ENCODE measurements at places on chromosomes 7 and 10.

DNA sequence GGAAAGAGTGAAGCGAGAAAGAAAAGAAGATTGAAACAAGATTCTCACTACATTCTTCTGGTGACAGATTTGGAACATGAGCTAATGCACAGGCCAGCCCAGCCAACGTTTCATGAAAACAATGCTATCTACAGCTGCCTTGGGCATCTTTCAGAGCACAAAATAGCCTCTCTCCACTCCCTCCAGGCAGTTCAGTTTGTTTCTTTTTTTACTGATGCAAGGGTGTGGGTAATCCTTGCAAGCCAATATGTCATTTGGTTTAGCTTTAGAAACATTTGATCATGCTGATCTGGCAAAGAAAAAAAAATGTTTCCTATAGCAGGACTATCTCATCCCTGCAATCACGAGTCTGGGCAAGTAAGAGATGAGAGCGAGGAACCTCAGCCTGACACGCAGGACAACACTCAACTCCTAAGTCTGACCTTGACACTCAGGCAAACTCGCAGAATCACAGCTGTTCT is 35.9 kb downstream of the SVIL start:
- DNase-seq, result no peak

DNA sequence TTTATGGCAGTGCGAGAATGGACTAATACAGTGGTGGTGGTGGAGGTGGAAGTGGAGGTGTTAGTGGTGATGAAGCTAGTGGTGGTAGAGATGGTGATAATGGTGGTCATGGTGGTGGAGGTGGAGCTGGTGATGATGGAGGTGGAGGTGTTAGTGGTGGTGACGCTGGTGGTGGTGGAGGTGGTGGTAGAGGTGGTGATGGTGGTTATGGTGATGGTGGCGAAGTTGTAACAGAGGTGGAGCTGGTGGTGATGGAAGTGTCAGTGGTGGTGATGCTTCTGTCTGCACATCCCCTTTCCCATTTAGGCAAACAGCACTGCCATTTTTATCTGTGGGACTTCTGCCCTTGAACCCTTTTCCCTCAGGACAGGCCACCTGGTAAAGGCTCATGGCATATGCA is 7.4 kb upstream of the PTPRN2 start:
- DNase-seq, result peak; percentile 17

- no peak for DNase-seq
These were observed 32.2 kb downstream of the LSM5 start for GRCh38 chr7:32458025-32458424.

- DNase-seq, result no peak
These were observed 161.5 kb downstream of the WDR37 start for GRCh38 chr10:1217661-1218060.

DNA sequence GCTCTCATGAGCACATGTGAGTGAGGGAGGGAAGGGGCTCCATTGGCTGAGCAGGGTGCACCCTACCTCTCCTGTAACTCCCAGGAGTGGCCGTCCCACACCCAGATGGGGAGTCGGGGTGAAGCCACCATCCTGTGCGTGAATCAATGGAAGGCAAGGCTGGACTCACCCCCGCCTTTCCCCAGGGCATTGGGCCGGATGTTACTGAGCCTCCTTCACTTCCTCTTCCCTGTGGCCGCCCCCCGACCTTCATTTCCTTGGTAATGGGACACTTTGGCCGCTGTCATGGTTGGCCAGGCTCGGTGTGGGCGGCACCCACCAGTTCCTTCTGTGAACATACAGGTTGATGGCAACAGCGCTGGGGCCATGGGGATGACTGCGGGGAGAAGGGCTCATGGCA is 209.0 kb downstream of the MGMT start:
- DNase-seq, result no peak

DNA sequence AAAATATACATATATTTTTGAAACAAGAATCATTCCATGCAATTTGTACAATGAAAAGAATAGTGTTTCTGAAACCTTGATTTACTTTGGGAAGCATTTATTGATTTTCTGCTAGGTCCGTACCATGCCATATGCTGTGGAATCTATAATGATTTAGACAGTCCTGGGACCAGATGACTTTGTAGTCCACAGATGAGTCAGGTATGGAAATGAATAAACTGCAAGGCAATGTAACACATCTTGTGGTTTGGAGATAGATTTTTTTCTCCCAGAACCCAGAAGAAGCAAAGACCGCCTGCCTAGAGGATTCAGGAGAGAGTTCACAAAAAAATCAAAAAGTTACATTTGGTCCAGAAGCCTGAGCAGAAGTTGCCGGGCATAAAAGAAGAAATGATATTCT is 190.4 kb downstream of the GPR37 start:
- DNase-seq, result no peak

DNA sequence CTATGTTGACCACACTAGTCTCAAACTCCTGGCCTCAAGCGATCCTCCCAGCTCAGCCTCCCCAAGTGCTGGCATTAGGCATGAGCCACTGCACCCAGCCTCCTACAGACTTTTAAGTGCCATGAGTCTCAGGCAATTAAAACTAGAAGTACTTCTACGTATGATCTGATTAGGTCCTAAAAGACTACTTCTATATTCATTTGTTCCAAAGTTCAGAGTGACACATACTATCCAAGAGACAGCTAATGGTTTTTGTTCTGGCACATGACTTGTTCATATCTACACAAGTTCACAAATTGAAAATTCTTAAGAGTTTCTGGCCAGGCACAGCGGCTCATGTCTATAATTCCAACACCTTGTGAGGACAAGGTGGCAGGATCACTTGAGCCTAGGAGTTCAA is 11.7 kb downstream of the ARHGAP19 start:
- no peak for DNase-seq

- DNase-seq, result peak; percentile 47
These were observed 64.6 kb upstream of the STEAP1B start for GRCh38 chr7:22564511-22565045.

GRCh38 chr10:107083388-107084009 is 81.0 kb downstream of the SORCS1 start:
- no peak for DNase-seq

DNA sequence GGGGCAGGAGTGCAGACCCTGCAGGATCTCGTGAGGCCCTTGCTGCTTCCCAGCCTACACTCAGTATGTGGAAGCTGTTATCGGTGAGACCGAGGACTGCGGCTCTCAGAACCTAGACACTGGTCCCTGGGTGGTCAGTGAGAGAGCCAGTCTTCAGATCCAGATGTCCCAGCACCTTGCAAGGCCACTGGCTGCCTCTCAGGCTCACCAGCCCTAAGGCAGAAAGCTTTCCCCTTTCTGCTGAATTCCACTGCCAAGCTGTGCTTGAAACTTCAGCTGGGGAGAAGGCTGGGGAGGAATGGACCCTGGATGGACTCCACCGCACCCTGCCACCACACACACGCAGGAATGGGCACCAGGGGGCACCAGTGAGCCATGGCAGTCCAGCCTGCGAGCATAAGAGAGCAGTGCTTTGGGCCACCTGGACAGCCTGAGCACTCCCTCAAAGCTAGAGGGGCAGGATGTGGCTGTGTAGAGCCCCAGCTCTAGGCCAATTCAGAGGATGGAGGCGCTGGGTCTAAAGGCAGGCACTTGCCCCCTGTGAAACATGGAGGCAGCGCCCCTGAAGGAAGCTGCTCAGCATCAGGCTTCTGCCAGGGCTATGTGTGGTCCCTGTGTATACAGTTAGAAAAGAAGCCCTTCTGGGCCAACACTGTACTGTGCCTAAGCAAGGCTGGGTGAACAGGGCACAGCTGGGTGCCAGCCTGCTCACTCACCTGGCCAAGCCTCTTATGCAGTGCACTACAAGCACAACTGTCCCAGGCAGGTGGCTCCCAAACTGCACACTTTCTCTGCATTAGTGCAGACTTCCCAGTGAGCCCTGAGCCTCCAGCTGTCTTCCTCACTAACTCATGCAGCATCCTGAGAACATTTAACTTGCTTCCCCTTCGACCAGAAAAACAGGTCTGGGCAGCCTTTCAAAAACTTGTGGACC is 21.6 kb downstream of the TMEM72 start:
- DNase-seq, result peak; percentile 86

- DNase-seq, result no peak
These were observed 63.0 kb upstream of the FZD8 start for GRCh38 chr10:35705051-35705450.

GRCh38 chr7:1961701-1962276 is 271.0 kb downstream of the MAD1L1 start:
- DNase-seq, result no peak

GRCh38 chr10:97659589-97659988 is 19.1 kb downstream of the PI4K2A start:
- DNase-seq, result no peak

DNA sequence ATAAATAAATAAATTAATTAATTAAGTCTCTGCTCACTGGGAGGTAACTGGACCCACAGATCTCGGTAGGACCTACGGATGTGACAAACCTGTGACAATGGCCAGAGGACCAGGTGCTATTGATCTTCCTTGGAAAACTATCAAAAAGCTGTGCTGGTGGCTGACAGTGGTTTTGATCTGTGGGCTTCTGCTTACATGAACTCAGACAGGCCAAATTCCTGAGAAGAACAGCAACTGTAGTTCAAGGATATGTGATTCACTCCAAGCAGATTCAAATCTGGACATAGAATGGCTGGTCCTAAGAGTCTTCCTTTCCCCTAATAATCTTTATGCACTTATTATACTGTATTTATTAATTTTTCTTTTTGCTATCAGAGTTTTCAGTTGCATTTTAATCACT is 80.0 kb downstream of the ATXN7L1 start:
- no peak for DNase-seq

DNA sequence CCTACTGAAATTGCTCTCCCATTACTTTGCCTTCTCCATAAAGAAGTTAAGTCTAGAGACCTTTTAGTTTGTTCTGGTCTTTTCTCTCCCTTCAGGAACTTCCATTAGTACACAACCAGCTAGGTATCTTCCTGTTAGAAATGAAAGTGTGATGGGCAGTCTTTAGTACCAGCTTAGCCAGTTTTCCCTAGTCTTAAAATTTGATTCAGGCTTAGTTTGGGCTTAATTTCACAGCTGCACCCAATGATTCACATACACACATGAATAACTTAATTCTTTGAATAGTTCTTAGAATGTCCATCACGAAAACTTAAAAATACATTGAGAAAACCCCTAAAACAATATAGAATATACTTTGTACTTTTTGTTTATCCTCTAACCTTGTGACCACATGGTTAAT is 2.4 kb upstream of the PPP1R9A start:
- no peak for DNase-seq

DNA sequence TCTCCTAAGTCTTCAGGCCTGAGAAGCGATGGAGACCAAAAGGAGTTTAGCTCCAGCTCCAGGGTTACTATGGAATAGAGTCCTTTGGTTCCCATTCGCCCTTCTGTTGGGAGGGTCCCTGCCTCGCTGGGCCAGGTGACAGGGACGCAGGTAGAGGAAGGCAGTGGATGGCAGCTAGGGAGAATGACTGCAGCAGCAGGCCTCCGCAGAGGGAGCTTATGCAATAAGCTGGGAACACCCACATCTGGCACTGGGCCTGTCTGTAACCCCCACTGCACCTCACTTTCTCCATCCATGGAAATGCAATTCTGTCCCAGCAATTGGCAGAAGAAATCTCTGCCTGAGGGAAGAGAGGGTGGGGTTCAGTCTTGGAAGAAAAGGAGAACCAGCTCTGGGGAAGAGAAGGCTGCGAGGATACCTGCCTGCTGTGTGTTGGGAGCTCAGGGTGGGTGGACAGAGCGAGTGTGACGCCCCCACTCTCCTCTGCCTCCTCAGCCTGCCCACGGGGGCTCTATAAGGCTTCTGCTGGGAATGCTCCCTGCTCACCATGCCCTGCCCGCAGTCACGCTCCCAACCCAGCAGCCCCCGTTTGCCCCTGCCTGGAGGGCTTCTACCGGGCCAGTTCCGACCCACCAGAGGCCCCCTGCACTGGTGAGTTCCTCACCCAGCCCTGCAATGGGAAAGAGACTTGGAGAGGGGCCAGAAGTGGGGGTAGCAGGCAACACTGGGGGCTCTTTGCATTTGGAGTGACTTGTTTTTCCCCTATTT is 10.3 kb downstream of the EPHB6 start:
- DNase-seq, result no peak

- DNase-seq, result no peak
These were observed 240.0 kb downstream of the REEP3 start for GRCh38 chr10:63761243-63761642.

GRCh38 chr7:14902589-14903067 is at the start of gene DGKB:
TSS of gene DGKB (minus strand) at chr7:14902751.
- DNase-seq, result peak; percentile 14

GRCh38 chr10:44030738-44031137 is 354.2 kb downstream of the CXCL12 start:
- no peak for DNase-seq

DNA sequence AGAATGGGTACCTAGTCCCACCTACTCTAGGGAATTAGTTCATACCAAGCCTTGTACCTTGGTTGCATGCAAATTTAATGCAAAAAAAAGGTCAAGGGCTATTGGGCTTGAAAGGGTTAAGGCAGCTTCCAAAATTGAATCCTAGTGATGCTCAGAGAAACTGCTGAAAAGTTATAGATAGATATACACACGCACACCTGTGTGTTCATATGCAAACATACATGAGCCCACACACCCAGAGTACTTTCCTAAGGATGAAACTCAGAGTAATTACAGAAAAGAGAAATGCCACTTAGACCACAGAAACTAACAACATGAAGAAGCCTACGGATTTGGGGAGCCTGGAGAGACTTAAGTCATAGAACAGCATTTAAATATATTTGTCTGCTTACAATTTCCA is 1.5 kb downstream of the SLC25A13 start:
- peak; percentile 20 for DNase-seq

- no peak for DNase-seq
These were observed 109.4 kb downstream of the RELN start for GRCh38 chr7:103879928-103880600.

- no peak for DNase-seq
These were observed 205.6 kb downstream of the FOXP2 start for GRCh38 chr7:114620208-114620607.

- no peak for DNase-seq
These were observed 30.9 kb upstream of the TNRC18 start for GRCh38 chr7:5454485-5454884.

DNA sequence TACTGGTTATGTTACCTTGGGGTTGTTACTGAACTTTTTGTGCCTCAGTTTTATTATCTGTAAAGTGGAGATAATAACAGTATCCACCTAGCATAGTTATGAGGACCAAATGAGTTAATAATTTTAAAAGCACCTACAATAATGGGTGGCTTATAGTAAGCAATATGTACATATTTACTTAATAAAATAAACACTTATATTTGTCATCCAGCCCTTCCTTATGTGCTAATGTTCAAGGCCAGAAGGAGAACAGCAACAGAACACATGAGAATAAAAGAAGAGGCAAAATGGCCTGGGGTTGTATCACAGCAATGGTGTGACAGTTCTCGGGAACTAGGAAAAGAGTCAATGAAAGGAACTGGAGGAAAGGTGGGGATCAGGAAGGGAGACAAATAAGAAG is 255.4 kb upstream of the LRGUK start:
- DNase-seq, result no peak

DNA sequence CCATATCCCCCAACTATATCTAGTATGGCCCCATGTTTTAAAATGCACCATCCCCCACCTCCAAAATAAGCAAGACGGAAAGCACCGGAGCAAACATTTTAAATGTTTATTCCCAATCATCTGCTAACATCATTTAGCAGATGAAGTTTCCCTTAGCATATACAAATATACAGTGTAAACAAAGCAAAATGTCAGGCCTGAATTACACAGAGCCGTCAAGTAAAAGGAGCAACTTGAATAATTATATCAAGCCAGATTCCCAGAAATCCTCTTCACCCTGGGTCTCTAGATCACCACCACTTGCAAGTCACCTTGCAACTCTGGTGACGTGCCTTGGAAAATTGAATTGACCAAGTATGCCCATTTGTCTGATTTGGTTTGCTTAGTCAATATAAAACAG is 91.6 kb upstream of the COL1A2 start:
- no peak for DNase-seq
